T-helper 2 cell (primary cell): ENCODE measurements at places on chromosomes 16 and 17.

GRCh38 chr16:57480754-57481230 lies 5.5 kb downstream of the DOK4 start:
- no peak for DNase-seq

DNA sequence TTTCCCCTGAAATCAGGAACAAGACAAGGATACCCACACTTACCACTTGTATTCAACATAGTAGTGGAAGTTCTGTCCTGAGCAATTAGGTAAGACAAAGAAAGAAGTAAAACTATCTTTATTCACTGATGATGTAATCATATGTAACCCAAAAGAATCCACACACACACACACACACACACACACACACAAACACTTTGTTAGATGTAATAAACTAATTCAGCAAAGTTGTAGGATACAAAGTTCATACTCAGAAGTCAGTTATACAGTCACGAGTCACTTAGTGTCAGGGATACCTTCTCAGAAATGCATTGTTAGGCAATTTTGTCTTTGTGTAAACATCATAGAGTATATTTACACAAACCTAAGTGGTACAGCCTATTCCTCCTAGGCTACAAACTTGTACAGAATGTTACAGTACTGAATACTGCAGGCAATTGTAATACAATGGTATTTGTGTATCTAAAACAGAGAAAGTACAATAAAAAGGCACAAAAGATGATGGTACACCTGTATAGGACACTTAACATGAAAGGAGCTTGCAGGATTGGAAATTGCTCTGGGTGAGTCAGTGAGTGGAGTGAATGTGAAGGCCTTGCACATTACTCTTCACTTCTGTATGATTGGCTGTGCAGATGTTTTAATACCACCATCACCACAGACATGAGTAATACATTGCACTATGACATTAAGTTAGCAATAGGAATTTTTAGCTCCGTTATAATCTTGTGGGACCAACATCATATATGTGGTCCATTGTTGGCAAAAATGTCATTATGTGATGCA lies 370.1 kb downstream of the ZFHX3 start:
- DNase-seq: no peak

- no peak for DNase-seq
Observed at GRCh38 chr17:28946239-28946638, 5.1 kb downstream of the PHF12 start.

DNA sequence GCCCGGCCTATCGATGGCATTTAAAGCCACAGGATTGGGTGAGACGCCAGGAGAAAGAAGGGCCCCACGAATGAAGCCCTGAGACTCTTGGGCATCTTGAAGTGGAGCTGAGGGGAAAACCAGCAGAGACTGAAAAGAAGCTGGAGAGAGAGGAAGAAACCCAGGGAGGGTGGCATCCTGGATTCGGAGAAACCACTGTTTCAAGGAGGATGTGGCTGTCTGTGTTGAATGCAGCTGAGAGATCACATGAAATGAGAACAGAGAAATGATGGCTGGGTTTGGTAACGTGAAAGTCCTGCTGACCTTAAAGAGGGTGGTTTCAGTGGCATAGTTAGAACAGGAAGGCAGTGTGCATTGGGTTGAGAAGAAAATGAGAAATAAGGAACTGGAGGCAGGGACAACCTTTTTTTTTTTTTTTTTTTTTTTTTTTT lies 3.8 kb downstream of the TNFSF12 start:
- peak; percentile 69 for DNase-seq

- no peak for DNase-seq
Observed at GRCh38 chr16:69286941-69287713, 24.0 kb upstream of the VPS4A start.

GRCh38 chr17:69057280-69057679 lies 3.4 kb downstream of the ABCA9 start:
- DNase-seq: no peak

DNA sequence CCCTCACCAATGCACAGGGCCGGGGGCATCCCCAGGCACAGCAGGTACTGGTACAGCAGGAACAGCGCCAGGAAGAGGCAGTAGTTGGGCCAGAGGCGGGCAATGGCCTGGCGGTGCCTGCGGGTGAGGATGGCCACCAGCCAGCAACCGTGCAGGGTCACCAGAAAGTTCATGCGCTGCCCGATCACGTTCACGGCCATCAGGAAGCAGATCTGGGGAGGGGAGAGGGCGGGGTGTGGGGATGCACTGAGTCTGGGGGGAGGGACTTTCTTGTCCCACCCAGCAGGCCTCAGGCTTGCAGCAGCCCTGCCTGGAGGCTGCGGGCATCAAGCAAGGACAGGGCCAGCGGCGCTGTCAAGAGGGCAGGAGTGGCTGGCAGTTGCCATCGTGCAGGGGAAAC lies 25.4 kb downstream of the CTU2 start:
- DNase-seq: no peak

DNA sequence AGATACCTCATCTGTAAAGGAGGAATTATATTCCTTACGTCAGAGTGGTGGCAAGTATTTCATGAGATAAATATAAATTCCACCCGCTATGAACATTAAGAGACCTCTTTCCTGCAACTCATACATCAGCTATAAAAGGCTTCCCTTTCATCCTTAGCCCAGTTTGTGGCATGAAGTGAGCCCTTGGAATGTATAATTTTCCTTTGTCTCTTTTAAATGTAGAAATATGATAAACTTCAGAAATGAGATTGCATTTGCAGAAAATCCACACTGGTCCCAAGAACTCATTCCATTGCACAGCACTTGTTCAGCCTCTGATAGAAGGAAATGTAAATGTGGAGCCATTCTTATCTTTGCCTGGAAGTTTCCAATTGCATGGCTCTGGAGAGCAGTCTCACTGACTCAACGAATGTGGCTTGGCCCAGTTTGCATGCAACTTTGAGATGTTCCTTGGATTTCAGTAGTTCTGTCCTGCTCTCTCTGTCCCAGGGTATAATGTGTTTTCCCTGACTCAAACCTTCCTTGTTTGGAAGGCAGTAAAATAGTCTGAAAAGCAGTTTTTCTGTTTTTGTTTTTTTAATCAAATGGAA lies 746.4 kb downstream of the CDH11 start:
- DNase-seq: no peak

DNA sequence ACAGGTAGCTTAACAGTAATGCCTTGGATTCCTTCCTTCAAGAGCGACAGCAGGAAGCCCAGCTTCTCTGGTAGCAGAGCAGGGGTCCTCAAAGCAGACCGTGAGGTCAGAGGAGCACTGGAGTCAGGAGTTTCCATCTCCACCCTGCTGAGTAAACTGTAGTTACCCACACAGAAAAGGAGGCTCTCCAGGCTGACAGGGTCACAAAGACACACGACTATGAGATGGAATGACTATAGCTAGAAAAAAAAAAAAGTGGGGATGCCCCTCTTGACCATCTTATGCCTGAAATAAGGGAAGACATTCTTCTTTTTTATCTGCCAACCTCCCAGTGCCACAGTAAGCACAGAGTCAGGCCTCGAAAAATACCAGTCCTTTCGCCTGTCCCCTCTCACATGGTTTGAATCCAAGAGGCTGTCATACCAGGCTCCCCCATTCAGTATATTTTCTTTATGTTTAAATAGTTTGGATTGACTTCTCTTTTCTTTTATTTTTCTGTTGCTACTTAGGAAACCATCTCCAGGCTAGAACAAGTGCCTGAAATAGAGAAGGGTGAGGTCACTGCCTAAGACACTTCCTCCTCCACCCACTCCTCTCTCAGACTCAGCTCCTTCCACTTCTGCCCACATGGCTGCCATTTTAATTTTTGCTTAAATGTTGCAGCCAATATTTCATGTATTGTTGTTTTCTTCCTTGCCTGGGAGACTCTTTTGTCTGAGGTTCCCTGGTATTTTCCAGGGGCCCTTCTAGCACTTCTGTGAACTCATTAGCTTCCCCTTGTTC lies 707.4 kb downstream of the MAF start:
- no peak for DNase-seq

- DNase-seq: peak; percentile 49
Observed at GRCh38 chr17:57834146-57834741, 15.6 kb downstream of the MRPS23 start.

DNA sequence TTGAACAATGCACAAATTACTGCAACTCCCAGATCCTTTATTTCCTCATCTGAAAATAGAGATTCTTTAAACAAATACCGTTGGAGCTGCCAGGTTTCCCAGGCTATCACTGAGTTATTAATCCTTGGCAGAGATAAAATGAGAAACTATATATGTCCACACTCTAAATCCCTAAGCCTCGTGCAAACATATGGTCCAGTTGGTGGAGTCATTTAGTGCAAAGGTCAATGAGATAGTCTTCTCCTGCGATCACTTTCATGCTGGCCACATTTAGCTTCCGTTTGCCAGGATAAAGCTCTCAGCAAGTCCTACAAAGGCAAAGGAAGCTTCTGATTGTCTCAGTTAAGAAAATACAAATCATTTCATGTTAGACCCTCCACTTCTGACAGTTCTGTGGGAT lies 11.0 kb downstream of the GRIN2A start:
- no peak for DNase-seq

- peak; percentile 57 for DNase-seq
Observed at GRCh38 chr16:70395345-70395901, 43.5 kb downstream of the ST3GAL2 start.
